ENCODE measurements at places on chromosomes 6 and 20. TPM values are rescaled to one million over a fixed set of nuclear protein-coding genes. Genes with fewer than 3 reads are reported as not detected.

DNA sequence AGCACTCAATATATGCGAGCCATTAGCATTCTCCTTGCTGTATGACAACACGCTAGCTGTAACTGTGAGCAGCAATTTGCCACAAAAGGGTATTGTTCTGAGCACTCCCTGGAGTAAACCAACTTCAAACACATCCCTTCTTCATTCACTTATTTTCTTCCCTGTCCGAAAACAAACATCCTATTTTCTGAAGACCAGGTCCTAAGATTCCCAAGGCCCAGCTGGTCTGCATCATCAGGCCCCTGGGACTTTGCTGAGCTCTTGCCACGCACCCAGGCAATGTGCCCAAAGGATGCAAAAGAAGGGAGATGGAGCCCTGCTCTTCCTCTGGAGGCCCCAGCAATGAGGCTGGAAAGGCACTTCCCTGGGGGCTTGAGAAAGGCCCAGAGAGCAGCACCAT lies 118.1 kb downstream of the PREX1 start:
- H3K4me3 ChIP-seq = no peak overlapping the region
- H3K27me3 ChIP-seq = no peaks in the 10 kb centered on the region
- H3K4me1 ChIP-seq = no peaks in the 10 kb centered on the region
- no peak overlapping the region for H3K27ac ChIP-seq

DNA sequence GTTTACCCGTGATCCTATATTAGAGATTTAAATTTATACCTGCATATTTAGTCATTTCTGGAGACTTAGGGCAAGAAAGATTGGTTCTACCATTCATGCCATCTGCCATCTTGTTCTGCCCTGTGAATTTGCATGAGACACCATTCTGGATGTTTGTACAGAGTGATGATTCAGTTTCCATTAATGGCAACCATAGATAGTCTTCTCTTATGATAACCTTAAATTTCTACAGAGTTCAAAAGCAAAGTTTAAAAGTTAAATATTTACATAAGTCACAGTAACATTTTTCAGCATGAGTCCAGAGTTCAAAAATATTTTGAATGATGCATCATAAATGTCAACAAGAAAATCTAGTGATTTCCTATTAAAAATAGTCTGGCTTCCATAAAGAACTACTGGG lies 23.2 kb downstream of the PLCB1 start:
- no peak for DNase-seq
- no peaks in the 10 kb centered on the region for H3K27me3 ChIP-seq
- H3K4me1 ChIP-seq = no peaks in the 10 kb centered on the region
- H3K4me3 ChIP-seq = no peak overlapping the region

- no peak for DNase-seq
- H3K27me3 ChIP-seq = peaks cover 31% of the 10 kb centered on the region
- peaks cover 7% of the 10 kb centered on the region for H3K4me1 ChIP-seq
- H3K36me3 ChIP-seq = no peaks in the 10 kb centered on the region
Observed at GRCh38 chr20:31990641-31991338, 19.4 kb upstream of the CCM2L start.

KHDC1L gene
- not detected for total RNA-seq

DNA sequence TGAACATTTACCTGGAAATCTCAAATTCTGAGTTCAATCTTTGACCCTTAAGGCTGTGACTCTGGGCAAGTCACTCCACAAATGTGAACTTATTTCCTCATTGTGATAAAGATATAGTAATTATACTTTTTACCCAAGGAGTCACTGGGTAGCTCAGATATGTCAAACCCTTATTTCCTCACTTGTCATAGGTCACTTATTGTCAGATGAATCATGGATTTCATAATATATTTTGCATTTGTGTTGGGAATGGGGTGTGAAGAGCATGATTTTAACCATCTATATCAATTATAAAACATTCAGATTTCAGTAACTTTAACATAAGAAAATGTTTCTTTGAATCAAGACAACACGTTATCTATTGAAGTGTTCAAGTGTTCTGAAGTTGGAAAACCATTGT lies 3.7 kb upstream of the CARMIL1 start:
- H3K4me3 ChIP-seq = no peak overlapping the region
- no peak for DNase-seq
- H3K36me3 ChIP-seq = no peaks in the 10 kb centered on the region
- no peaks in the 10 kb centered on the region for H3K27me3 ChIP-seq
- H3K27ac ChIP-seq = no peak overlapping the region

C20orf96 gene
- 14.6 TPM for total RNA-seq

- no peak overlapping the region for H3K4me3 ChIP-seq
- no peaks in the 10 kb centered on the region for H3K27me3 ChIP-seq
- H3K4me1 ChIP-seq = no peaks in the 10 kb centered on the region
- no peak overlapping the region for H3K27ac ChIP-seq
- no peak for DNase-seq
Observed at GRCh38 chr20:60630609-60631008, 621.5 kb upstream of the CDH4 start.

DNA sequence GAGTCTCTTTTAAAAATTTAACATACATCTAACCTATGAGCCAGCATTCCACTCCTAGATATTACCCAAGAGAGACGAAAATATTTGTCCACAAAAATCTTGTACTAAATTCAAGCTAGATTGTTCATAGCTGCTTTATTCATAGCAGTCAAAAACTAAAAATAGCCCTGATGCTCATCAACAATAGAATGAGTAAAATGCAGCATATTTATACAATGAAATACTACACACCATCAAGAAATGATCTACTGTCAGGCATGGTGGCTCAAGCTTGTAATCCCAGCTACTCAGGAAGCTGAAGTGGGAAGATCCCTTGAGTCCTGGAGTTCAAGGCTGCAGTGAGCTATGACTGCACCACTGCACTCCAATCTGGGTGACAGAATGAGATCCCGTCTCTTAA lies 22.0 kb upstream of the SRC start:
- no peak for DNase-seq
- no peaks in the 10 kb centered on the region for H3K36me3 ChIP-seq
- no peaks in the 10 kb centered on the region for H3K27me3 ChIP-seq
- no peak overlapping the region for H3K27ac ChIP-seq
- H3K4me1 ChIP-seq = peaks cover 11% of the 10 kb centered on the region

DNA sequence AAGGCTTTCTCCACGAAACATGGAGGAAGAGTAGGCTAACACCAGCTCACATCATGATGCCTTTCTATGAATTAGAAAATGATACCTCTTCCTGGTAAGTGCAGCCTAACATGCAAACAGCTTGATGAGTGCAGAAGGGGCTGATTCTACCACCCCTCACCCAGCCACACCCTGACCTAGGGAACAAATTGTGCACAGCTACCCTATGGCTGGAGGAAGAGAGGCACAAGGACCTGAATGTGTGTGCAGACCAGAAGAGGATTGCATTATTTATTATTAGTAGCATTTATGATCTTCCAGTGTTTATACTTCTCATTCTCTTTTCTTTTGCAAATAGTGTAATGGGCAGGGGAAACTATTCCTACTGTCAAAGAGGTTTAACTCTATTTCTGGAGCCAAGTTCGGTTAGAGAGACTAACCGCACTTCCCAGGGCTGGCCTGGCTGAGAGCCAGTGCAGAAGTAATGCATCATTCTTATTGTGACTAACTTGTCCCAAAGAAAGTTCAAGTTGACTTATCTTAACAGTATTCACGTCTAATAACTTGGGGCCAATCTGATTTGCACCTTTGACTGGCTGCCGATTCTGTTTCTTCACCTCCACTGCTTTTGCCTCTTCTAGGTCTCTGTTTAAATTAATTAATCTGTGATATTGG lies 237.5 kb downstream of the CD83 start:
- no peak for DNase-seq
- H3K27me3 ChIP-seq = no peaks in the 10 kb centered on the region
- H3K4me1 ChIP-seq = peaks cover 30% of the 10 kb centered on the region
- no peaks in the 10 kb centered on the region for H3K36me3 ChIP-seq
- H3K4me3 ChIP-seq = no peak overlapping the region
